Right lobe of liver (tissue), 6 donors: ENCODE measurements at places on chromosomes 5 and 9. TPM values are rescaled to one million over a fixed set of nuclear protein-coding genes. Genes with fewer than 3 reads are reported as not detected.

DNA sequence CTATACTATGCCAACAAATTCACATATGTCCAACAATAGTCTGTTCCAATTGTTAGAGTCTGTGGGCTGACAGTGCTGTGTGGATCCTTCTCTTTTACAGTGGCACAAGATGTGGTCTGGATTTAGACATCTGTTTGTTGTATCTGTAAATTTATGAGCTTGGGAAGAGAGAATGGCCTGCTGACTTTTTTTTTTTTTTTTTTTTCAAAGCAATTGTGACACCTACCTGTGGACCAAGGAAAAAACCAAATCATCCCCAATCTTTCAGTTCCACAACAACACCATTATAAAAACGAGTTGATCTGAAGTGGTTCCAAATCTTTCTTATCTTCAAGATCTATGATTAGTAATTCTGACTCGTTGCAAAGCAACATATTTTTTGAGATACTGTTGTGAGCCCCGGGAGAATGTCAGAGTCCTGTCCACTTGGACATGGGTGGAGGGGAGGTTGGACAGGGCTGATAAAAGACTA is 4.9 kb downstream of the IRX2 start:
- H3K27me3 ChIP-seq: peaks cover 59% of the 10 kb centered on the region
- H3K27ac ChIP-seq: no peak overlapping the region
- no peak overlapping the region for H3K4me3 ChIP-seq
- H3K4me1 ChIP-seq: no peaks in the 10 kb centered on the region
- H3K36me3 ChIP-seq: no peaks in the 10 kb centered on the region
- DNase-seq: no peak

PCDHA8 gene
- total RNA-seq: not detected

CYLC2 gene
- not detected for total RNA-seq

SLC1A1 gene
- total RNA-seq: 40.2 TPM

- H3K27ac ChIP-seq: no peak overlapping the region
- no peaks in the 10 kb centered on the region for H3K36me3 ChIP-seq
- no peak overlapping the region for H3K4me3 ChIP-seq
- DNase-seq: no peak
Observed at GRCh38 chr5:160547872-160548271, 126.2 kb downstream of the PTTG1 start.

DNA sequence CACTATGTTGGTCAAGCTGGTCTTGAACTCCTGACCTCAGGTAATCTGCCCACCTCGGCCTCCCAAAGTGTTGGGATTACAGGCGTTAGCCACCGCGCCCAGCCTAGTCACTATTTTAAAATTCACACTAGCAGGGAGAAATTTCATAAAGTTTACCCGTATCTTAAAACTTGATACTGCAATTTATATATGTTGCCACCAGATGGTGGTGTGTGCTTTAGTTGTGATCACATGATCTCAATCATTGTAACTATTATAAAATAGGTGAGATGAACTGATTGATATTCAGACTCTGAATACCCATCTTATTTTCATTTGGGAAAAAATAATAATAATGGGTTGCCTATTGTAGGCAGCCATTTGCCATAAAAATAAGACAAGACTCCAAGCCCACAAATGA is 1330.4 kb upstream of the WWC1 start:
- no peak for DNase-seq
- H3K4me3 ChIP-seq: no peak overlapping the region
- no peaks in the 10 kb centered on the region for H3K4me1 ChIP-seq
- no peak overlapping the region for H3K27ac ChIP-seq
- H3K27me3 ChIP-seq: no peaks in the 10 kb centered on the region

GRCh38 chr9:97874624-97875023 is 21.6 kb downstream of the FOXE1 start:
- H3K27me3 ChIP-seq: no peaks in the 10 kb centered on the region
- H3K4me3 ChIP-seq: no peak overlapping the region
- no peaks in the 10 kb centered on the region for H3K36me3 ChIP-seq
- H3K27ac ChIP-seq: no peak overlapping the region

GRCh38 chr5:138763037-138763778 is 10.0 kb downstream of the CTNNA1 start:
- H3K27ac ChIP-seq: no peak overlapping the region
- no peaks in the 10 kb centered on the region for H3K27me3 ChIP-seq
- H3K4me1 ChIP-seq: peaks cover 8% of the 10 kb centered on the region
- no peak overlapping the region for H3K4me3 ChIP-seq

- no peaks in the 10 kb centered on the region for H3K27me3 ChIP-seq
- H3K4me3 ChIP-seq: no peak overlapping the region
- DNase-seq: no peak
Observed at GRCh38 chr5:122761115-122761514, 13.8 kb upstream of the SNX2 start.
